ENCODE measurements at places on chromosomes 12 and 14.

DNA sequence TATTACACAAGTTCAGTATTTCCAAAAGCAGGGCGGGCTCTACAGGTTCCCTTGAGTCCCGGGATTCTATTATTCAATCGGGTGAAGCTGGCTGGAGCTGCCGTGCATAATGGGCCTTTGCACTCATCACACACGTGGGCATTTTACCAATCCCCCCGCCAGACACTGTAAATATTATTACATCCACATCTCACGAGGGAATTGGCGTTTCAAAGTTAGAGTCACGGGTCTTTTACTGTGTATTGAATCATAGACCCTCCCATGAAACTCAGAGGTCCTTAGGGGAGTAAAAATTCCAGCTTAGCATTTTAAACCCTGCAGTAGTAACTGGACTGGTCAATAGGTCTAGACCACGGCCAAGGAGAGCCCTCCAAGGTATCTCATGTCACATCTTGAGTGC, 70.3 kb downstream of the MAP1LC3B2 start:
- H3K27ac ChIP-seq, result no peak overlapping the region
- H3K4me3 ChIP-seq, result no peak overlapping the region
- no peaks in the 10 kb centered on the region for H3K4me1 ChIP-seq
- H3K27me3 ChIP-seq, result no peaks in the 10 kb centered on the region

DNA sequence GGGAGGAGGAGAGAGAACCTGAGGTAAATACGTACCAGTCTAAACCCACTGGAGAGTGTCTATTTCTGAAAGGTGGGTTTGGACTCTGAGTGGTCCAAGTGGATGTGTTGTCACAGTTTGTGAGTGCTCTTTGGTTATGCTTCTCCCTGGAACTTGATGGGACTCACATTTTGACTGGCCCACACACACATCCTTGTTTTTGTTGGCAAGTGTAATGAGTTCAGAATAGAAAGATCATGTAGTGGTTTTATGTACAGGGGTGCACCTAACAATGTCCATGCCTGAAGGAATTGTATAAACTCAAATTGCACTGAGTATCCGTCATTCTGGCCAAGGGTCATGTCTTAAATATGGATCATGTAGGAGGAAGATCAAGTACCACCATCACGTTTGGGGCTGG, 4.8 kb downstream of the PPFIBP1 start:
- no peak overlapping the region for H3K27ac ChIP-seq
- H3K4me1 ChIP-seq, result no peaks in the 10 kb centered on the region
- no peak overlapping the region for H3K4me3 ChIP-seq

GRCh38 chr14:48274826-48275225, 599.4 kb upstream of the MDGA2 start:
- H3K4me3 ChIP-seq, result no peak overlapping the region
- no peaks in the 10 kb centered on the region for H3K4me1 ChIP-seq
- H3K36me3 ChIP-seq, result no peaks in the 10 kb centered on the region
- no peaks in the 10 kb centered on the region for H3K27me3 ChIP-seq
- DNase-seq, result no peak

- no peak overlapping the region for H3K27ac ChIP-seq
- no peaks in the 10 kb centered on the region for H3K36me3 ChIP-seq
- no peak for DNase-seq
- no peaks in the 10 kb centered on the region for H3K27me3 ChIP-seq
- H3K4me3 ChIP-seq, result no peak overlapping the region
- H3K4me1 ChIP-seq, result no peaks in the 10 kb centered on the region
Observed at GRCh38 chr14:98578204-98578603, 693.8 kb downstream of the BCL11B start.

GRCh38 chr12:11758510-11759493, 109.3 kb downstream of the ETV6 start:
- H3K36me3 ChIP-seq, result no peaks in the 10 kb centered on the region
- DNase-seq, result no peak
- peak overlapping the region; percentile 69 for H3K27ac ChIP-seq

- peaks cover 5% of the 10 kb centered on the region for H3K27me3 ChIP-seq
- peaks cover 5% of the 10 kb centered on the region for H3K4me1 ChIP-seq
- no peaks in the 10 kb centered on the region for H3K36me3 ChIP-seq
- no peak for DNase-seq
- no peak overlapping the region for H3K27ac ChIP-seq
Observed at GRCh38 chr14:69573205-69573830, 1.4 kb downstream of the CCDC177 start.

- H3K4me1 ChIP-seq, result no peaks in the 10 kb centered on the region
- DNase-seq, result no peak
- no peak overlapping the region for H3K4me3 ChIP-seq
Observed at GRCh38 chr14:106790189-106791036, 1264.0 kb downstream of the TMEM121 start.

- no peak overlapping the region for H3K4me3 ChIP-seq
- no peaks in the 10 kb centered on the region for H3K36me3 ChIP-seq
- H3K27ac ChIP-seq, result no peak overlapping the region
- no peak for DNase-seq
- no peaks in the 10 kb centered on the region for H3K4me1 ChIP-seq
Observed at GRCh38 chr12:124238886-124239285, 56.0 kb upstream of the RFLNA start.

GRCh38 chr12:3746758-3747157, 6.2 kb downstream of the CRACR2A start:
- H3K27me3 ChIP-seq, result no peaks in the 10 kb centered on the region
- H3K4me3 ChIP-seq, result no peak overlapping the region
- DNase-seq, result no peak
- peak overlapping the region; percentile 90 for H3K27ac ChIP-seq
- H3K4me1 ChIP-seq, result no peaks in the 10 kb centered on the region

- H3K4me1 ChIP-seq, result peaks cover 13% of the 10 kb centered on the region
- H3K27me3 ChIP-seq, result no peaks in the 10 kb centered on the region
- H3K36me3 ChIP-seq, result no peaks in the 10 kb centered on the region
Observed at GRCh38 chr14:74491956-74492775, 939 bp downstream of the NPC2 start.

- H3K27me3 ChIP-seq, result no peaks in the 10 kb centered on the region
- no peaks in the 10 kb centered on the region for H3K4me1 ChIP-seq
- H3K4me3 ChIP-seq, result no peak overlapping the region
- H3K36me3 ChIP-seq, result no peaks in the 10 kb centered on the region
Observed at GRCh38 chr14:105148604-105149145, 19.9 kb downstream of the JAG2 start.

All from breast epithelium (tissue), 4 donors.